ENCODE measurements at places on chromosomes 11 and 22.
A peak's percentile ranks its signal among the peaks of the same experiment; 100 is the strongest.

GRCh38 chr11:73415854-73416615, 39.8 kb downstream of the RELT start:
- no peak for DNase-seq

DNA sequence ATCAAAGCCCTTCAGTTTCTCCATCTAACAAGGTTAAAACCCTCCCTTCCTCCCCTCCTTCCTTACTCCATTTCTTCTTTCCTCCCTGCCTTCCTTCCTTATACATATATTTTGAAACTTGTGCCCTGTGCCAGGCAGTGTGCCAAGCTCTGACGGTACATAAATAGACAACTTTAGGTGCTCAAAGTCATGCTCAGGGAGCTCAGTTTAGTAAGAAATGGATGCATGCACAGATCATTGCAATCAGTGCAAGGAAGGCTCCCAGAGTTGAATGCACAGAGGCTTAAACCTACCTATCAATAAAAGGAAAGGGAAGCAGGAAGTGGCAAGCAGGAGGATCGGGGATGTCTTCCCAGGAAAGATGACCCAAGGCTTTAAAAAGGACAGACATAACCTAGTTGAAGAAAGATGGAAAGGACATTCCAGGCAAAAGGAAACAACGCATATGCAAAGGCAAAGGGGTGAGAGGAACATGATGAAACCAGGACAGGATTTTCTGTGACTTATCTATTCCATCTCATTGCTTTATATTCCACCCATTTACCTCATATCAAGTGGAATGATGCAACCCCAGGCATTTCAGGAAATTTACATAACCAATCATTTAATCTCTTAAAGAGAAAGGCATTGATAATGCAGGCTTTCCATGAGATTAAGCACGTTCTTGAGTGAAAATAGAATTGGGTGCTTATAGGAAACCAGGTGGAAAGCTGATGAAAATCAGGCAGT, 13.2 kb downstream of the FZD4 start:
- no peak for DNase-seq

- DNase-seq, result peak; percentile 86
Observed at GRCh38 chr22:50010676-50011446, 1.7 kb downstream of the IL17REL start.

- no peak for DNase-seq
Observed at GRCh38 chr11:59833602-59834001, 11.7 kb downstream of the CBLIF start.

GRCh38 chr11:10858439-10859325, 829 bp upstream of the ZBED5 start:
- peak; percentile 35 for DNase-seq

DNA sequence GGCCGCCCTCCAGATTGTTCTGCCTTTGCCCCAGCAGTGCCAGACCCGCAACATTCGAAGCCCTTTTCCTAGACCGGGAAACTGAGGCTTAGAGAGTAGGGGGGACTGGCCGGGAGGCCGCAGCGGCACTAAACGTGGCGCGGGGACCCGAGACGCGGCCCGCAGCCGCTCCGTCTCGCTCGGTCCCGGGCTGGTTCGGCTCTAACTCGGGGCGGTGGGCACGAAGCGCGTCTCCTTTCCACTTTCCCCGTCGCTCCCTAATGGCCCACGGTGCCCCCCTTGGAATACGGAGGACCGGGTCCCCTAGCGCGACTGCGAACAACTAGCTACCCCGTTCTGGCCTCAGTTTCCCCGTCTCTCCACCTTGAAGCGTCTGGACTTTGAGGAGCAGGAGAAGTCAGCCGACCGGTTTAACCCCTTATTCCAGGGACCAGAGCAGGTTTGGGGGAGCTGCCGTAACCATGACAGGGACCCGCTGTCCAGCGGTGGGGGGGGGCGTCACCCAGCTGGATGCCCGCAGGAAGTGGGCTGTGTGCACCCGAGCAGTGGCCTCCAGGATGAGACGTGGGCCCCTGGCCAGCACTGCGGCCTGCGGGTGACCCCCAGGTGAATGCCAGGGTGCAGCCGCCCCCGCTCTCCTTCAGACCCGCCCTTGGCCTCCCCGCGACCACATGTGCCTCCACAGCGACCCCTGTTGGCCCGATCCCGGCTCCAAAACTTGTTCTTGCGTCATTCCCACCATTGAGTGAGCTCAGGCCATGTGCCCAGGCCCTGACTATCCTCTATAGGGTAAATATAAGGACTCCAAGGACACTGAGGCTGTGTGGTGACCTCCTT, 1.1 kb downstream of the CDC42EP1 start:
- peak; percentile 78 for DNase-seq

All from activated CD4-positive, alpha-beta T cell treated with anti-CD3 and anti-CD28 coated beads for 4 hours (primary cell).